ENCODE measurements at places on chromosomes 13 and 19.

GRCh38 chr13:113793718-113794085 lies 34.7 kb downstream of the TMEM255B start:
- no peak for DNase-seq

DNA sequence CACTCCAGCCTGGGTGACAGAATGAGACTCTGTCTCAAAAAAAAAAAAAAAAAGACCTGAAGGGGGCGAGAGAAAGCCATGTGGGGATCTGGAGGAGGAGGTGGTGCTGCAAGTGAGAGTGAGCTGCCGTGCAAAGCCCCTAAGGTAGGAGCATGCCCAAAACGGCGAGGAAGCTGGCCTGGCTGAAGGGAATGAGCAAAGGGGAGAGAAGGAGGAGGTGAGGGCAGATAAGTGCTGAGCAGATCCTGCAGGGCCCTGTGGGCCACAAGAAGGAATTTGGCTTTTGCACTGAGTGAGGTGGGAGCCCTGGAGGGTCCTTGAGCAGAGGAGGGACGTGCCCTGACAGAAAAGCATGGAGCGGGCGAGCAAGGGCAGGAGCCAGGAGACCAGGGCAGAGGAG lies 19.4 kb upstream of the ADGRE5 start:
- DNase-seq = no peak

GRCh38 chr19:43818500-43818899 lies 8.6 kb upstream of the ZNF283 start:
- DNase-seq = no peak

DNA sequence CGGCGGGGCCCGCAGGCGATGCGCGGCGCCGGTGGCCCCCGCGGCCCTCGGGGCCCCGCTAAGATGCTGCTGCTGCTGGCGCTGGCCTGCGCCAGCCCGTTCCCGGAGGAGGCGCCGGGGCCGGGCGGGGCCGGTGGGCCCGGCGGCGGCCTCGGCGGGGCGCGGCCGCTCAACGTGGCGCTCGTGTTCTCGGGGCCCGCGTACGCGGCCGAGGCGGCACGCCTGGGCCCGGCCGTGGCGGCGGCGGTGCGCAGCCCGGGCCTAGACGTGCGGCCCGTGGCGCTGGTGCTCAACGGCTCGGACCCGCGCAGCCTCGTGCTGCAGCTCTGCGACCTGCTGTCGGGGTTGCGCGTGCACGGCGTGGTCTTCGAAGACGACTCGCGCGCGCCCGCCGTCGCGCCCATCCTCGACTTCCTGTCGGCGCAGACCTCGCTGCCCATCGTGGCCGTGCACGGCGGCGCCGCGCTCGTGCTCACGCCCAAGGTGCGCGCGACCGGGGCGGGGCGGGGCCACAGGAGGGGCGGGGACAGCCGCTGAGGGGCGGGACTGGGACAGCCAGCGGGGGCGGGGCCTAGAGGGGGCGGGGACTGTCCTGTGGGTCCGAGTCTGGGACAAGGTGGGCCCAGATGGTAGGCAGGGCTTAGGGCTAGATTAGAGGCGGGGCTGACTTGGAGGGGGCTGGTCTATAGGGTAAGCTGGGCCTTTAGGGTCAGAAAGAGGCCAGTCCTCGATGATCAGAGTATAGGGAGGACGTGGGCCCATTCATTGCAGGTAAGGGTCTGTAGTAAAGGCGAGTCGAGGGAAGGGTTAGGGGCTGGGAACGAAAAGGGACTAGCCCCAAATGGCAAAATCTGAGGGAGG lies 5.1 kb downstream of the GRIN2D start:
- peak; percentile 77 for DNase-seq

DNA sequence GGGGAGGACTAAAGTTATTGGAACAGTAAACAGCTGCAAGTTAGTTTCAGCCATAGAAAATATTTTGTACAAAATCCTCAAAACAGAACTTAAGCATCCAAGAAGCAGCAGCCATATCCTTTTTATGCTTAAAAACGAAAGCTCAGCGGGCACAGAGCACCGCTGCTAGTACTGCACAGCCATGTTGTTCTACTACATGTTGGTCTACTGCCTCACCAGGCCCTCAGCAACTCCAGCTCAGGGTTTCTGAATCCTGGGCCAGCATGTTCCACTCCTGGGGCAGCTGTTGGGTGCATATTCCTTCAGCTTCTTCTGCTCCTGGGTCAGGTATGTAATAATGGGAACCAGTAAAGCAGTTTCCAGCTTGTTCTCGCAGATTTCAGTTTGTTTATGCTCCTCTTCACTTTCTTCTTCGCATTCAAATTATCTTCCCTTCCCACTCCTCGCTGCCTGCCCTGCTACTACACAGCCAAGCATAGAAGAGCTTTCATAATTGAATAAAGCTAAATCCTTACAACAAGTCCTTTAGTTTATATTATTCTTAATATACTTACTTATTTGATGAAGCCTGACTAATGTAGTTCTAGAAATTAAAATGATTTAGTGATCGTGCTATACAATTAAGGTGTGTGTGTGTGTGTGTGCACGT lies 820.5 kb upstream of the ATXN8OS start:
- no peak for DNase-seq

GRCh38 chr13:75416327-75417011 lies 65.5 kb downstream of the TBC1D4 start:
- no peak for DNase-seq

DNA sequence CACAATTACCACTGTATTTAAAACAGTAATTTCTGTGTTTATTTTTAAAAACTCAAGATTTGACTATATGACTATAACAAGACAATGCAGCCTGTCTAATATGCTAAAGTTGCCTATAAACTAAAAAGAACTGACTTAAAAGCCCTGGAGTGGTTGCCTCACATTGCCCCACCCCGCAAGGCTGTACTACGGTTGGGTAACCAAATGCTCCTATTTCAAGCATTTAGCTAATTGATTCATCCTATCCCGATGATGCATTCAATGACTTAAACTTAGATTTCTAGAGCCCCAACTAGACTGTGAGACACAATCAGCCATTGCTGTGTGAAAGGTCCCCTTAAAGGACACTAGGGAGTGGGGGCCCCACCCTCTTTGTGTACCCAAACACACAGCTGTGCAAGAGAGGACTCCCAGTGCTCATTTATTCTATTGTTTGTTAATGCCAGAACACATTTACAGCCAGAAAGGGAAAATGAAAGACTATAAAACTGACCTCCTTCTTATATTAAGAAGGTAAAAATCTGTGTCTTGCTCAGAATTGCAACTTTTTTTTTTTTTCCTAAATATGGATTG lies 66.9 kb downstream of the MIPEP start:
- DNase-seq = no peak

DNA sequence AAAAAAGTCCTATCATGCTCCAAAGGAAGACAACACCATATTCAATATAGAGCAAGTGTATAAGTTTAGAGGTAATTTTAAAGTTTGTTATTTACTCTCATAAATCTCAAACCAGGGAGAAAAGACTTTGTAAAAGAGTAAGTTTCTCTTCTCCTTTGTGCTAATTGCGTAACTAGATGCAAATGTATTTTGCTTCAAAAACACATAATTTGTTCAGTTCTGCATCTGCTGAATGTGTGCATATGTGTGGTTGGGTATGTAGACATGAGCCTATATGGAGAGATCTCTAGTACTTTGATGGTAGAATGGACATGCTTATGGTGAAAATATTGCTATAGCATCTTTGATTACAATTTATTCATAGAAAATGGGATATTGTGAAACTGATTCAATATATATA lies 17.8 kb upstream of the MIR17HG start:
- no peak for DNase-seq

DNA sequence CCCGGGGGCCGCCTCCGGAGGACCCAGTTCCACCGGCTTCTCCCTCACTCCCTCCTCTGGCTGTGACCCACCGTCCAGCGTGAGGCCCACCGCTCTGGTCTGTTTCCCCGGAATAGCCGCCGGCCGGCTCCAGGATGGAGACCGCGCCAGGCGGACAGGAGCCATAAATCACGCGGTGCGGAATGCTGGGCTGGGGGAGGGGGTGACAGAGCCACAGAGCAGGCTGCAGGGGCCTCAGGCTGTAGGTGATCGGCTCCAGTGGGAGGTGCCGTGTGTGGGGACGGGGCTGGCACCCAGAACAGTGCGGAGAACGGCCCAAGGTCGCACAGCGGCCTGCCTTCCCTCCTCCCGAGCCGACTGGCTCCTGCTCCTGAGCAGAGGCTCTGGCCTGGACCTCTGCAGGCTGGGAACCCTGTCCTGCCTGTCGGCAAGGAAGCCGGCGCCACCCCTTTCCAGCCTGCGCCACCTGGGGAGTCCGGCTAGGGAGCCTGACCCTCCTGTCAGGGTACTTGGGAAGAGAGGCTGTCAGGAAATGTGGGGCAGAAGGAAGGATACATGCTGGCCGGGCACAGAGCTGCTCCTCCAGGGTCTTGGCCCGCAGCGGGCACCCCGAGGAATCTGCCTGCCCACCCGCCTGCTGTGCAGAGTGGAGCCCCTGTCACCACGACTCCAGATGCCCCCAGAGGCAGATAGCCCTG lies 8.3 kb downstream of the PIAS4 start:
- DNase-seq = no peak

GRCh38 chr13:98200211-98200878 lies 23.3 kb upstream of the RNF113B start:
- DNase-seq = no peak

DNA sequence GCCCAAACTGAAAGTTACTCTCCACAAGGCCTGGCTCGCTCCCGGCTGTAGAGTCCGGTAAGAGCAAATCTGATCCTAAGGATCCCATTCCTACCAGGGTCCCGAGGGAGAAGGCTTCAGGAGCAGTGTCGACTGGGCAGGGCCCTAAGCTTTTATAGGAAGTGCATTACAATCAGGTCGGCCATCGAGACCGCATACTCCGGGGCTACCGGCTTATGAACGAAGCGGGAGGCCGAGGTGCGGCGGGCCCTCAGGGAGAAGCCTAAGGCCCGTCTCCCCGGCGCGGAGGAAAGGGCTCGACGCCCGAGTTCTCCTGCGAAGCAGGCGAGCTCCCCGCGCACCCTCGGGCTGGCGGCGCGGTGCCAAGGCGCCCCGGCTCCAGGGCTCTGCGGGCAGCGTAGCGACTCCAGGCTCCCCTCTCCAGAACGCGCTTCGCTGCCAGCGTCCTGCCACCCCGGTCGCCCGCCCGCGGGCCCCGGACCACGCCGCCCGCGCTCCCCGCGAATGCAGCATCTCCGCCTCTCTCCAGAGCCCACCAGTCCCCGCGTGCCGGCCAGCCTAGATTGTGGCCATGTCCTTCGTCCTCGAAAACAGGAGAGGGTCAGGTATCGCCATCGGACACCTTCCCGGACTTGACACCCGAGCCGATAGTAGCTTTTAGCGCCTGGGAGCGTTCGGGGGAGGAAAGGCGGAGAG lies 1.4 kb downstream of the EFNB2 start:
- no peak for DNase-seq

GRCh38 chr19:38395381-38396114 lies 7.1 kb downstream of the SPRED3 start:
- DNase-seq = peak; percentile 48

GRCh38 chr19:55598719-55599467 lies 424 bp downstream of the FIZ1 start:
- peak; percentile 93 for DNase-seq

DNA sequence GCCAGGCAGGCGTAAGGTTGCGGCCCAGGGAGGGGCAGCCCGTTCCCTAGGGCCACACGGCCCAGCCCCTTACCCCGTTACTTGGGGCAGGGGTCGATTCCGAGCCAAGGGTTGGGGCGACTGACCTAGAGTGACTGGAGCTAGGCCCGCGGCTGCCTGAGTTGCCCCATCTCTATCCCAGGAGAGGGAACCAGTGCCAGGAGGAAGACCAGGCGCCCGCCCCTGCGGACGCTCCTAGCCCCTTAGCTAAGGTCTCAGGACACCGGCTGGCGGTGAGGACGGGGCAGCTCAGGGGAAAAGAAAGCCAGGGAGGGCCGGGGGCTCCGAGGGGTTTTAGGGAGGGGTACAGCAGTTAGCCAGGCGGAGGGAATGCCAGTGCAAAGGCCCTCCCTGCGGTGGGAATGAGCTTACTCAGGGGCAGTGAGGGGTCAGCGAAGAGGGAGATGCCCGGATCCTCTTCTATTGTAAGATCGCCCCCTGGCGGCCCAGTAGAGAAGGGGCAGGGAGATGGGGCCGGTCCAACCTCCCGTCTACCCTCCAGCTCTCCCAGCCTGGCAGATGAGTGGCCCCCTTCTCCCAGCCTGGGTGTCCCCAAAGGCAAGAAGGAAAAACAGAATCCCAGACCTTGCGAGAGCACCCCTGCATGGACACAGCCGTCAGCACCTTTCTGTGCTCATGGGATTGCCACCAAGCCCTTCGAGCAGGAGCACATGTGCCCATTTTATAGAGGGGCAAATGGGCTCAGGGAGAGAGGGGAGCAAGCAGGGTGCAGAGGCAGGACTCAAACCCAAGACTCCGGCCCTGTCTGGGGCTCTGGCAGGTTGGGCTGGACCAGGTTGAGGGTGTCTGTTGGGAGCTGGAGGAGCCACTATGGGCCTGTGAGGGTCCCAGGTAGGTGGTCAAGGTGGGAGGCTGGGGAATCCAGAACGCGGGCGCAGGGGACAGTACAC lies 16.3 kb downstream of the CILP2 start:
- peak; percentile 69 for DNase-seq

GRCh38 chr13:40986101-40986856 lies 32.8 kb downstream of the ELF1 start:
- DNase-seq = no peak

DNA sequence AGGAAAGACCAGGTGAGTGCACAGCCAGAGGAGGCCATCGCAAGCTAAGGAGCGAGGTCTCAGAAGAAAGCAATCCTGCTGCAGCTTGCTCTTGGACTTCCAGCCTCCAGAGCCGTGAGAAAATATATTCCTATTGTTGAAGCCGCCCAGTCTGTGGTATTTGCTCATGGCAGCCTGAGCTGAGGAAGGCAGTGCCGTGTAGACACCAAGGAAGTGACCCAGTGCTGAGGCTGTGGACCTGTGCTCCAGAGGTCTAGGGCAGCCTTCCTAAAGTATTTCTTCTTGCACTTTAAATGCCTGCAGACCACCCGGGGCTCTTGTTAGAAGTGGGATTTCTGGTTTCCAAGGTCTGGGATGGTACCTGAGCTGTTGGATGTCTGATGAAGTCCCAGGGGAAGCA lies 158.5 kb upstream of the KL start:
- DNase-seq = no peak

DNA sequence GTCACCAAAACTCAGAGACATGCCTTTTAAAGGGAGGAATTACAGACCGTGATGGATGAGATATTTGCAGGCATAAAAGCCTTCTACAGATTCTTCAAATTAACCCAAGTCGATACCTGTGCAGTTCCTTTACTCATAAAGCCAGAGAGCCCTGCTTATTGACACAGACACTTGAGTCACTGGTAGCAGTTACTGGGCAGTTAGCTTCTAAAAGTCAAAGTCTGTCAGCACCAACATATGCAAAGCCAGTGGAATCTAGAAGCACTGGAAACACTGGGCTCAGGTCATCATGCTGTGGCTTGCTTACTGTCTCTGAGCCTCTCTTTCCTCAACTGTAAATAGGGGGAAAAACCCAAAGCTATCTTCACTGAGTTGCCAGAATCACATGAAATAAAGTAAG lies 25.7 kb upstream of the LRCH1 start:
- DNase-seq = no peak
